Stimulated activated CD8-positive, alpha-beta memory T cell treated with anti-CD3 and anti-CD28 coated beads, Interleukin-4, amount 100 ng/mL, for 4 hours (primary cell): ENCODE measurements at places on chromosomes 3 and 15.

DNA sequence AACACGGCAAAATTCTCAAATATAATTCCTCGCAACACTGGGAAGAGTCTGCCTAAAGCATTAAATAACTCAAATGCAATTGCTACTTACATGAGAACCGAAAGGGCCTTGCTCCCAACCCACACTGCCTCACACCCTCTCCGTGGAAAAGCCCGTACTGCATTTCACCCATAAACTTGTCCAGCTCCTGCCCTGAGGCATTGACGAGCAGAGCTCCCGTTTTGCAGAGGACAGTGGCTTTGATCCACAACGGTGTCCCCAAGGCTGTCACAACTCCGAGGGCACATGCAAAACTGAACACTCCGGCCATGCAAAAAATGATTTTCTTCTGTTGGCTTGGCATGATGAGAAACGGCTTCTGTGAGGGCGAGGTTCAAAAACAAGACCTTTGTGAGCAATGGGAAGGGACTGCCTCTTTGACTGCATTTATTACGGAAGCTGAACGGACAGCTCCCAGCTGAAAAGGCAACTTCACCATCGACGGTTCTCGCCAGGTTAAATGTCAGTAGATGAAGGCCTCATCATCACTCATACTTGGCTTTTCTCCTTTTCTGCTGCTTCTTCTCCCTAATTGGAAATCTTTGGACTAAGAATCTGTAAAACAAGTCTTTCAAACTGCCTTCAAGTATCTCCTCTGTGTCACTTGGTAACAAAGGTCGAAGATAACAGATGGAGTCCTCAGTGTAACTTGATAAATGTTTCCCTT is at the start of gene CLRN1:
Gene CLRN1, minus strand, starts transcription at position 362 of the 706 bp plus-strand sequence. Its CDS starts 19 bp downstream, at position 343.
- no peak for DNase-seq

DNA sequence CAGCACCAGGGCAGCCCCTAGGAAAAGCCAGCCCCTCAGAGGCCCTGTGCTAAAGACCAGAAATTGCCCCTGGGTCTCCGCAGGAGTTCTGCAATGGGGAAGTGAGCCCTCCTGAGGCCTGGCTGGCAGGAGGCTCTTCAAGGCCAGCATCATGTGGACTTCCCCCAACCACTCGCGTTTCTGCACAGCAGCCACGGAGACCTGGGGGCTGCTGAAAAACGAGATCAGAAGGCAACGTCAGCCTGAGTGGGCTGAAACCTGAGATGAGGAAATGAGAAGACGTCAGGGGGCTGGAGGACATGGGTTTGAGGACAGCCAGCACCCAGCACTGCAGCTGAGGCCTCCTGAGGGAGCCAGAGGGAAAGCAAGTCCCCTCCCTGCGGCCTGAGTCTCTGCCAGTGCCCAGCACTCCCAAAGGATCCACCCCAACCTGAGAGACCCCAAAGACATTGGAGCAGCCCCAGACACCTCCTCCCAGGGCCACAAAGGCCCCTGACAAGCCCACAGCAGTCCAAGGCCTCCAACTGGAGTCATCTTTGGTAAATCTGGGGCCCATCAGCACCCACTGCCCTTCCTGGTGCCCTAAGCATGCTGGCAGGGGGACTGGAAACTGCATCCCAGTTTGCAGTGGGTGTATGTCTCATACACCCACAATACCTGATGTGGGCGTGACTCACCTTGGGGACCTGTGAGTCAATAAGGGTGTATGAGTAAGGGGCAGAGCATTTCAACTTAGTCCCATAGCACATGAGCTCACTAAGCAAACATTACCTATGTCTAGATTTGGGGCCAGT is 29.2 kb upstream of the CYP11A1 start:
- DNase-seq, result no peak

DNA sequence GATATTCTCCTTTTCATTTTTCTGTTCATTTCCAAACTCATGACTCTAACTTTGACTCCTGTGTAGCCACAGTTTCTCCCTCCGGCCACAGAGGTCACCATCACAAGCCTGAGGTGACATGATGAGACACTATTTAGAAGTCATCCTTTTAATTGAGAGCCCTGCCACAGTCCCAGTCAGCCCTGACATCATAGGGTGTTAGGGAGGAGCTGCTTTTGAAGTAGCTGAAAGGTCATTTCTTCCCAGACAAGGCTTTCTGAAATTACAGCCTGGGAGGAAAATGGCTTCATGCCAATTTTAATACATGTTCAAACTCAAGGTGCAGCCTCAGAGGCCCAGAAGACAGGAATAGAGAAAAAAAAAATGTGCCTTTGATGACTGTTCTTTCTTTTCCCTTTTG is 532.8 kb upstream of the TGFBR2 start:
- no peak for DNase-seq

DNA sequence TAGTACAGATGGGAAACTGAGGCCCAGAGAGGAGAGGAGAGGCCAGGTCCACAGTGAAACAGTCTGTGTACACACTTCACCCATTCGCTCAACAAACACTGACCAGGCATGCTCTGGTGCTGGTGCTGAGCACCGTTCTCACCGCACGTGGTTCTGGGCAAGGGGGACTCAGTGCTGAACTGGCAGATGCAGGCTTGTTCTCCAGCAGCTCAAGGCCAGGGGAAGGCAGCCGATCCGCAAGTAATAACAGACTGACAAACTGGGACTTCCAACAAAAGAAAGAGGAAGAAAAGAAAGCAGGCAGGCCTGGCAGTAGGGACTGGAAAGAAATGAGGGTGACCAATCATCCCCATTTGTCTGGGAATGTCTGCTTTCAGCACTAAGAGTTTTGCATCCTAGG is 25.6 kb upstream of the LINGO1 start:
- DNase-seq, result no peak

GRCh38 chr3:151203051-151203420 is at the start of gene GPR171:
Gene GPR171 (minus strand): TSS chr3:151203216. CDS start chr3:151199386, 3,830 bp downstream.
- DNase-seq, result peak; percentile 47

- no peak for DNase-seq
Measured at GRCh38 chr3:186849374-186849975, 7.0 kb downstream of the ADIPOQ start.

GRCh38 chr3:119630880-119631329 is 29.5 kb downstream of the POPDC2 start:
- no peak for DNase-seq

DNA sequence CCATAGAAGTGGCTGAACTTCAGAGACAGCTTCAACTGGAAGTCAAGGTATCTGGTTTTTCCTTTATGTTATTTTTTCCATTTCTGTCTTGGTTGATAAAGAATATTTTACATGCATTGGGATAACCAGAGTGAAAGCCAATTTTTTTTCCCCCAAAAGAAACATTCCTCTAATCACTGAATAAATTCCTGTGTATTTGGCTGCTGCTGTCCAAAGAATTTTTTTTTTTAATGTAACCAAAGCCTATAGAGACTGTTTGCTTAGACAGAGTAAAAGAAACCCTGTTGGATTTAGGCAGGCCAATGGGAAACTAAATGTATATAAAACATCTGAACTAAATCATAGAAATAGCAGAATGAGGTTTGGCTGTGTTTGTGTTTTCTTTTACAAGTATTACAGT is 75.2 kb downstream of the CGNL1 start:
- DNase-seq, result no peak

- DNase-seq, result no peak
Measured at GRCh38 chr15:69656271-69657030, 203.8 kb downstream of the RPLP1 start.

DNA sequence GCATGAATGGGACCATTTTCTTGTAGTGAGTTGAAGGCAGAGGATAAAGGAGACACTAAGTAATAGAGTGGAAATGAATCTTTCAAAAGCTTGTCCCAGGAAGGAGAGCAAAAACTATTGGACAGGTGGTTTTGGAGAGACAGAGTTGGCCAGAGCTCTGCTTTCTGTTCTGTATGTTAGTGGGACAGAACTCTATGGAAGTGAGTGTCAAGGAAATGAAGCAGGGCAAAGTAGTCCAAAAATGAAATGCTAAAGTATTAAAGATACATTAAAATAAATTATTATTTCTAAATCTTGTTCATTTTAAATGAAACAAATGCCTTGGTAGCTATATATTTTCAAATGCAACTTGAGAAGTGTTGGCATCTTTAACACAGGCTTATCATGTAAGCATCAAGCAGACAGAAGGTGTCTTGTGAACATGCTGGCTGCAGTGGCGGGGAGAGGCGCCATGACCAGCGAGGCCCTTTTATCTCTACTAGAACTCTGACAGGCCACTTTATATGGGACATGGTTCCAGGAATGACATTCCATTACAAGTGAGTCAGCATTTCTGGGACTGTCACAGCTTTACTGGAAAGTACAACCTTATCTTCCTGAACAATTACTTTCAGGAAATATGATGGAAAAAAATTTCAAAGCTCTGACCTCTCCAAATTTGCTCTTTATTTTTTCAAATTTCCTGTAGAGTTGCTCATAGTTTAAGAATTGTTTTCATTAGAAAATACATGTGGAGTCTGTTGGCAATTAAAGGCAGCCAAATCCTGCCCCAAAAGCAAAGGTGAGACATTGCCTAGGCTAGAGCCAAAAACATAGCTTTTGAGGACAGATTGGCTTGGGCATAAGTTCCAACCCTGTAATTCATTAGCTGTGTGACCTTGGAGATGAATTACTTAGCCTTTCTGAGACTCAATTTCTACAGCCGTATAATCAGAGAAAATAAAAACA is 106.5 kb downstream of the ECT2 start:
- DNase-seq, result no peak

DNA sequence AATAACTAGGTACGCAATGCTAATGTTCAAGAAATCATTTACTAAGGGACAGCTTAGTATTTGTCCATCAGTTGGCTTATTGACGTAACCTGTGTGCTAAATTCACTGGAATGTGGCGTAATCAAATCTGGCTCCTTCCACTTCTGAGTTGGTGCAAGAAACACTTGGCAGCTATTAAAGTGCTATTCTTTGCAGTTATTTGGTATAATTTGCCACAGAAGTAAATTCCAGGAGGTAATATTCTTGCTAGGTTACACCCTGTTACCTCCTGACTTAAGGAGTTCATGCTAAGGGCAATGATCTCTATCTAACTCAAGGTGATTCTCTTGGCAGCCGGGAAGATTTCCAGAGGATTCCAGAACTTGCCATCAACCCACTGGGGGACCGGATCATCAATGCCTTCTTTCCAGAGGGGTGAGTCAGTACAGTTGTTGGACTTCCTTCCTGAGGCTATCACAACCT is 25.5 kb downstream of the CHP1 start:
- DNase-seq, result no peak

- DNase-seq, result no peak
Measured at GRCh38 chr3:197137751-197138150, 108.1 kb upstream of the MELTF start.

- no peak for DNase-seq
Measured at GRCh38 chr3:188274249-188274915, 120.4 kb downstream of the LPP start.

DNA sequence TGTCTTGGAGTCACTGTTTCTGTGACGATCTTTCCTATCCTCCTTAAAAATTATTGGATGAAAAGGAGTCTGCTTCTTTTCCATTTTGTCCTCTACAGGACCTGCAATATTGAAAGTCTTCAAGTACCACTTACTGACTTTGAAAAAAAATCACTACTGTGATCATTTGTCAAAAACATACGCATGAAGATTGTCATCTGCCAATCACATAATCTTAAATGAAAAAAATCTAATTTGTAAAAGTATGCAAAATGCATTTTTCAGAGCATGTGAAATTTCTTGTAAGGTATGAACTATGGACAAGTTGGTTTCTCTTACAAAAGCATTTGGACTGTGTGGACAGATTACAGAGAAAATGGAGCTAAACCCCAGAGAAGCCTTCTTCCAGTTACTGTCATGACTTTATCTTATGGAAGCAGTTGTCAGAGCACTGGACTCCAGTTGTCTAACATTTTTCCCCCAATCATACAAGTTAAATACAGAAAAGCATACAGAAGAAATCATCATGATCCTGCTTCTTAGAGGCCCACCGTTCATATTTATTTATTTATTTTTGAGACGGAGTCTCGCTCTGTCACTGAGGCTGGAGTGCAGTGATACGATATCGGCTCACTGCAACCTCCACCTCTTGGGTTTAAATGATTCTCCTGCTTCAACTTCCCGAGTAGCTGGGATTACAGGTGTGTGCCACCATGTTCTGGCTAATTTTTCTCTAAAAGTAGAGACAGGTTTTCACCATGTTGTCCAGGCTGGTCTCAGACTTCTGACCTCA is 3.4 kb upstream of the PXK start:
- no peak for DNase-seq

DNA sequence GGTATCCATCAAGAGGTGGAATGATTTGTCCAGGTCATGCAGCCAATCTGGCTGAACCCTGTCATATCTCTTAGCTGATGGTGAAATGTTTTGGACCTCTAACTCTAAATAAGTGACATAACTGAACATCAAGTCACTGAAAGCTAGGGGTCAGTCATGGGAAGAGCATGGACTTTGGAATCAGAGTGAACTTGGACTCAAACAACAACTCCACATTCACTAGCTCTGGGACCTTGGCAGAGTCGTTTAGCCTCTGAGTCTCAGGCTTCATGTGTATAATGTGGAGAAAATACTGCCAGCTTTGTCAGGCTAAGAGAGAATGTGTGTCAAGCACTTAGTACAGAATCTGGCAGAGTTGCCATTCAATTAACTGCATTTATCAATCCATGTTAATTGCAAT is 557.8 kb upstream of the CFAP20DC start:
- DNase-seq, result no peak

- DNase-seq, result no peak
Measured at GRCh38 chr3:195522254-195523023, 20.7 kb downstream of the PPP1R2 start.

DNA sequence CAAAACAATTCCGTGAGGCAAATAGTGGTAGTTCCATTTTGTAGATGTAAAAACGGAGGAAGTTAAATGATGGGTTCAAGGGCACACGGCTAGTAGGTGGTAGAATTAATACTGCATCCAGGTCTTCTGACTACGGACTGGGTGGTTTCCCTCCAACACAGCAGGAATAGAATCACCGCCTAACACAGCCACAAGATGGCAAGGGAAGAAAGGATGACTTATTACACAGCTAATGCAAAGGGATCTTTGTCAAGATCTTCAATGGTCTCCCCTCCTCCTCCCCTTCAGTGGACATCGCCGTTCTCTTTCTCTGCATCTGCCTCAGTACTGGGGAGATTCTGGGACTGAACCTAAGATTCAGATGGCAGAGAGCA is 524 bp upstream of the TOPBP1 start:
- DNase-seq, result no peak

- no peak for DNase-seq
Measured at GRCh38 chr15:35281515-35281914, 196.4 kb upstream of the NANOGP8 start.

DNA sequence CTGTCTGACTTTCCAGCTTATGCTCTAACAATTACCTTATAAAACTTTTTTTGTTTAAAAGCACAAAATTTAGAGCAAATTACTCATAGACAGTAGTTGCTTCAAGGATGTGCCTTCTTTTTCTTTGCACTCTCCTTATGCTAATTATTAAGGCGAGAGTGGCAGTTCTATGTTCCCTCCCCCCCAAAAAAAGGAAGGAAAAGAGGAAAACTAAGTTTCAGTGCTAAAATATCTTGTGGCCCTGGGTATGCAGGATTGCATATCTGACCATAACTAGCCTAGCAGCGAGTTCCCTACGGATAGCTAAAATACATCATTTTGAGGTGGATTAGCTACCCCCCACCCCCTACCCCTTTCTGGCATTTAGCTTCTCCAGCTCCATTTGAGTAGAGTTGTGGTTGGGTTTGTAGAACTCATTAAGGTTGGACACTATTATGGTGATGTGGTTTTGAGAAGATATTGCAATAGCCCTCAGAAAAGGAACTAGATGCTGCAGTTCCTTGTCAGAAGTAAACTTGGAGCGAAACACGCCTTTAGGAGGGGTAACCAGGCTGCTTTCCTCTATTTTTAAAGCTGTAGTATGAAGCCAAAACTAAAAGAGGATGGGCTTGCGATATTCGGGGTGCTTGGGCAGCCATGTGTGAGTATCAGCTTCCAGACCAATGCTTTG is 174.6 kb downstream of the AKAP13 start:
- DNase-seq, result no peak

- DNase-seq, result no peak
Measured at GRCh38 chr15:27899583-27900285, 199.4 kb downstream of the OCA2 start.
